T follicular helper cell (primary cell): ENCODE measurements at places on chromosomes 13 and 19.

DNA sequence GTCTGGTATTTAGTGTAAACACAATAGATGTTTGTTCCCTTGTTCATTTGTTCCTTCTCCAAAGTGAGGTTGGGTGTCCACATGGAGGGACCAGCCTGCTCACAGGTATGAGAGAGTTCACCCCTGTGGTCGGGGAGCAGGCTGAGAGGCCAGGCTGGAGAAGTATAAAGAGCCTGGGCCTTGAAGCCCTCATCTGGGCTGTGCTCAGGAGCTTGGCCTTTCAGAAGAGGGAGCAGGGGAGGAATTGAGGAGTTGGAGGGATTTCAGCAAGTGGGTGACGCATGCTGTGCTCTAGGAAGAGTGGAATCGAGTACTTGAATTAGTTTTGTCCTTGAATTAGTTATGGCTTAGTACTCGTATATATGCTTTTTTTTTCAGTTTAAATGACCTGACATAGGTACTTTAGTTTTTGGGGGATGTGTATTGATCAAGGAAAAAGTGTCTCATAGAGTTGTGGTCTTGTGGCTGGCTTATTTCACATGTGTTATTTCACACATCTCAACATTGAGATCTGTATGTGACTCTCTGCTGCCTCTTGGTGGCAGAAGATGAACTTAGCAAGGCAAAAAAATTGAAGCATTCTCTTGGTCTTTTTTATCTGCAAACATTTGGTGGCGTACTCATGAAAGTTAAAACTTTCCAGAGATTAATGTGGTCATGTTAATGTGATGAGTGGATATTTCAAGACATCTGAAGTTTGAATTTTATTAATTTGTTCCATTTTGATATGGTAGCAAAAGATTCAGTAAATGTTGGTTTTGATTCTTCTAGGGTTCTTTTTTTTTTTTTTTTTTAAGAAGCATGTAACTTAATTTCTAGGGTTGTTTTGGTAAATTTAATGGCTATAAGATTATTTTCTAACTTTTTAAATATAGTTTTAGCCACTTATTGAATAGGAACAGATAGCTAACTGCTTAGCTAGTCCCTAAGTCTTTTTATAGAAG is 54.3 kb downstream of the SLAIN1 start:
- peak; percentile 23 for DNase-seq

DNA sequence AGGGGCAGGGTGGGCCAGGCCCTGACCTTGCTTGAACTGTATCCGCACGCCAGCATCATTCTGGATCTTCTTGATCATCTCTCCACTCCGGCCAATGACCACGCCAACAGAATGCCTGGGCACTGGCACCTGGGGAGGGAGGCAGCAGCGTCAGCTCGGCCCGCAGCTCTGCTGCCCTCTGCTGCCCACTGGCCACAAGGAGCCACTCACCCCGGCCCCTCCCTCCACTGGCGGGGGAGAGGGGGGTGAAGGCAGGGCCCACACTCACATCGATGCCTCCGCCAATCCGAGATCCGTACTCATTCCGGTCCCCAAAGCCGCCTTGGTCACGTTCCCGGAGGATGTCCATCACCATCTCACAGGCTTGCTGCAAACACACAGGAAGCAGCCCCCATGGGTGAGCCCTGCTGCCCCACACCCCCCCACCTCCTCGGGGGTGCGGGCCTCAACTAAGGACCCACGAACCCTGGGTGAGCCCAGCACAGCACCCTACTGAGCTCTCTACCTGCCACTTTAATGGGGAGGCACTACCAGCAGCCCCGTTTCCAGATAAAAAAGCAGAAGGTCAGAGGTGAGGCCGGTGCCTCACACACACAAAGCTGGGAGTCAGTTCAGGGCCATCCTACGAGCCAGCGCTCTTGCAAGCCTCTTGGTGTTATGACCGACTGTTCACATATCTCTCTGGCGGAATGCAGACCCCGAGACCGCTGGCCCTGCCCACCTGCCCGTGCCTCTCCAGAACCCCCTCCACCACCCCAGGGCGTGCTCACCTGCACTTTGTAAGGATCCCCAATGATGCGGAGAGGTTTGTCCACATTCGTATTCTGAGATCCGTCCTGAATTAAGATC is 6.7 kb downstream of the KHSRP start:
- no peak for DNase-seq

DNA sequence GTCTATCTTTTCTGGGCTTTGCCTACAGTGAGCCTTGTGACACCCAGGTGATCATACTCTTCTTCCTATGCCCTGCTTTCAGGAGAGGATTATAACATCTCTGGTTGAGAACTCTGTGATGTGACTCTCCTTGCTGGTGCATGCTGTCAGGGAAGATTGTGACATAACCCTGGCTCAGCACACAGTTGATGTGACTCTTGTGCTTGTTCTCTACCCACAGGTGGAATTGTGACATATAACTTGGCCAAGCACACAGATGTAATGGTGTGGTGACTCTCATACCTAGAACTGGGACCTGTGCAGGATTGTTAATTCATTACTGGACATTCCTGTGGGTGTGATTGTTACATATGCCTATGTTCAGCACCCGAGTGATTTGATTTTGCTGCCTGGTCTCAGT is 21.7 kb upstream of the ZNF254 start:
- no peak for DNase-seq

GRCh38 chr19:49506575-49507105 is 5.8 kb upstream of the FCGRT start:
- DNase-seq = peak; percentile 69

DNA sequence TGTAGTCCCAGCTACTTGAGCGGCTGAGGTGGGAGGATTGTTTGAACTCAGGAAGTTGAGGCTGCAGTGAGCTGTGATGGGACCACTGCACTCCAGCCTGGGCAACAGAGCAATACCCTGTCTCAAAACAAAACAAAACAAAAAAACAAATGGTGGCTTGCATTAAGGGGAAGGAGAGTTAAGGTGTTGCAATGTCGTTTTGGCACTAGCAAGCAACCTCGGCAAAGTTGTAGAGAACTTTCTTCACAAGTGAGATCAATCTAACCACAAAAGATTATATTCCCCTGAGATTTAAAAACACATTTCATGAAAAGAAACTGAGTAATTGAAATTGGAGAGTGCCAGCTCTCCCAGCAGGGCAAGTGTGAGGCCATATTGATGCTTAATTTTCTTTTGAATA is 153.7 kb downstream of the KLF5 start:
- DNase-seq = no peak

- DNase-seq = no peak
These were observed 37.6 kb upstream of the CD177 start for GRCh38 chr19:43315851-43316250.

GRCh38 chr13:44822291-44822690 is 167.0 kb downstream of the NUFIP1 start:
- no peak for DNase-seq

- DNase-seq = no peak
These were observed 15.3 kb downstream of the NACC1 start for GRCh38 chr19:13133241-13133870.

GRCh38 chr19:6678690-6679109 is 8.7 kb upstream of the TNFSF14 start:
- DNase-seq = no peak

DNA sequence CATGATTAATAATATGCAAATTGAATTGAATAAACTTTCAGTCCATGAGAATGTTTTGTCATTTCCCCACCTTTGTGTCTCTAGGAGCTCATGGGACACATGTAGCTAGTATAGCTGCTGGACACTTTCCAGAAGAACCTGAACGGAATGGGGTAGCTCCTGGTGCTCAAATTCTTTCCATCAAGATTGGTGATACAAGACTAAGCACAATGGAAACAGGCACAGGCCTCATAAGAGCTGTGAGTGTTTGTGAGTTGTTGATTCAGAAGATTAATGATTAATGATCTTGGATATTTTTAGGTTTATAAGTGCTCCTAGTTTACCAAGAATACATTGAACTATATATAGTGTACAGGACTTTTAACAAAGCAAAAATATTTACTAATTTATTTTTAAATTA is 30.1 kb downstream of the TPP2 start:
- no peak for DNase-seq

DNA sequence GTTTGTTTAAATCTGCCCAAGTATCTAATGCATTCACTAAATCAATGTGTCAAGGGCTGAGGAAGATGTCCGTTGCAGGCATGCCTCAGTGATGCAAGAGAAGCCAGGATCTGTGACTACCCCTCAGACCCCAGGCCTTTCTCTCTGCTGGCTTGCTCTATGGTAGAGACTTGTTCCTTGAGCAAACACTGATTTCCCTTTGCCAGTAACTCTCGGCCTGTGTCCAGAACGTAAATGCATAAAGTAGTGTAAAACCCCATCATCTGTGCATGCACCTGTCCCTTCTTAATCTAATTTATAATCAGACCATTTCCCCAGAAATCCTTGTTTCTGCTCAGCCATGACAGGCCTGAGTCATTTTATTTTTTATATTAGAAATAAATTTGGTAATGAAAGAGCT is 28.7 kb upstream of the FRY start:
- DNase-seq = no peak

- no peak for DNase-seq
These were observed 76.0 kb upstream of the STK24 start for GRCh38 chr13:98652721-98653462.

GRCh38 chr13:71576571-71576970 is 290.4 kb downstream of the DACH1 start:
- DNase-seq = no peak

DNA sequence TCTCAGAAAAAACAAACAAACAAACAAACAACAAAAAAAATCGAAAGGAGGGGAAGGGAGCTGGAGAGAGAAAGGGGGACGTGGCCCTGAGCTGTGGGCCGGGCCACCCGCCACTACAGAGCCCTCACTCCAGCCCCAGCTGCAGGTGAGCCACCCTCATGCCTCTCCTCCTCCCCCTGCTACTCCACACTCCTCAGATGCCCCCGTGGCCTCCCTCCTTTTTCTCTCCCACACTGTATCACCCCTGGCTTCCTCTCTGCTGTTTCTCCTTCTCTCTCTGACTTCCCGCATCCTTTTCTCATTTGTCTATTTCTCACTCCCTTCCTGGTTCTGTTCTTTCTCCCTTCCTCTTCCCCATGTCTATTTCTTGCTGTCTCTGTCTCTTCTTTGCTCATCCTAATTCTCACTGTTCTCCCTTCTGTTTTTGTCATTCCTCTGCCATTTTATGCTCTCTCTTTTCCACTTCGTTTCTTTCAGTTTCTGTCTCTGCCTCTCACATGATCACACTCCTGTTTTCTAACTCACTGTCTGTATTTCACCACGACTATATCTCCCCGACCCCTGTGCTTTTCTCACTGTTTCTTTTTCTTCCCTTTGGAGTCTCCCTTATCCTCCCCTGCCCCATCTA is 2.7 kb downstream of the KLK2 start:
- no peak for DNase-seq

DNA sequence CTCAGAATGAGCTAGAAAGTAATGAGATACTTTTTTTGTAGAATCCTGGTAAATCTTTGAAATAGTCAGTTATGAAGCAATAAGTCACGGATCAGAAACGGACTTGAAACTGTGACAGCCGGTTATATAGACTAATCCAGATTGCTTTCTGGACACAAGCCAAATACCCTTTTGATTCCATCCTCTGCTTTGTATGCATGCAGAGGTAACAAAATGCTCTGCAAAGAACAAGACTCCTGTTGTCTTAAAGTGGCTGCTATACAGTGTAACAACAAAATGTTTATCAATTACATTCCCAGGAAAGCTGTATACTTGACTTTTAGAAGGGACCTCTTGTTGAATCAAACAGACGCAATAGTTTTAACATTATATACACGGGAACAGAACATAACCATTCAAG is 66.5 kb upstream of the STARD13 start:
- DNase-seq = no peak

DNA sequence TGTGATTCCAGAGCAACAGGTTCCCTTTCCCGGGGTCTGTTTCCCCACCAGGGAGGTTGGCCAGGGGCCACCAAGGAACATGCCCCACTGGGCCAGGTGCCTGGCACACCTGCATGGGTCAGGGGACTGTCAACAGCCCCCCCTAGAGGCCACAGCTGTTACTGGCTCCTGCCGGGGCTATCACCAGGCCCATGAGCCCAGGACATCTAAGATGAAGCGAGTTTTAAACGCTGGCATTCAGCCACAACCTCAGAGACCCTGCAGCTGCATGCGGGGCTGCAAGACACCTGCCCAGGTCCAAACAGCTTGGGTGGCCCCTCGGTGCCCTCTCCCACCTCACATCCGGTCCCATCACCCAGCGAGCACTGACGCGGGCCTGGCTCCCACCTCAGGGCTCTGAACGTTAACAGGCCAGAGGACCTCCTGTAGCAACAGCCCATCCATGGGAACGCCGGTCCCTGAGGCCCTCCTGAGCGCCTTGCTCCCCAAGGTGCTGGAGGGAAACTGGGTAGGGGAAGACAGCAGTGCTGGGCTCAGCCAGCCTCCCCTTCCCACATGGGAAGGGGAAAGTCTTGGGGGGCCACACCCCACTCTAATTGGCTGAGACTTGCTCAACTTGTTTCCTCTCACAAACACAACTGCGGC is 12.0 kb downstream of the KHSRP start:
- DNase-seq = no peak

DNA sequence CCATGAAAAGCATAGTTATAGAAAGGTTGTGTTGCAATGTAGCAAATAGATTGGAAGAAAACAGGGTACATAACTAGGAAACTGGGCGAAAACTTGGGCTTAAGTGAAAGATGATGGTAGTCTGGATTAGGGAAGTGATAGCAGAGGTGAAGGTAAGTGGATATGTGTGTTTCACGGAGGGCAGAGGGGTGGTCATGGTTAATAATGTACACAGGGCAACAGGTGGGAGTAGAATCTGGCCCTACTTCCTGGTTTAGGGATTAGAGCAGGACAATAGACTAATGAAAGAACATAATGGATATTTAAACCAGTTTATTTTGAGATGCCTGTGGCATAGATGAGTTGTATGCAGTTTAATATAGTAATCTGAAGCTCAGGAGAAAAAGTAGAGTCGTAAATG is 257.3 kb upstream of the SPRY2 start:
- DNase-seq = no peak

- no peak for DNase-seq
These were observed 8.0 kb downstream of the TMEM86B start for GRCh38 chr19:55220525-55220924.

DNA sequence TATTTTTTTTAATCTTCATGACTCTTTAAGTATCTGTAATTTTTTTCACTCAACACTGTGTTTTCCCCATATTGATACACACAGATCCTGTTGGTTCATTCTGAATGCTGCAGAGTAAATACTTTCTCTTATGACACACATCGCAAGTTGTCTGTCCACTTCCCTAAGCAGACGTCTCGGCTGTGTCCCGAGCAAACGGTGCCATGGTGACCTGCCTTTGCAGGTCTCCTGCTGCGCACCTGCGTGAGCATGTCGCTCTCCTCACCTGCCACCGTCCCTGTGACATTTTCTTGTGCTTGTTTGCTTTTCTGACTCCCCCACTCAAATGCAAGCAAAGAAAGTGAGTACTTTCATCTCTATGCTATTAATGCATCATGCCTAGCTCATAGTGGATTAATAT is 57.8 kb downstream of the CCDC70 start:
- no peak for DNase-seq
